ENCODE measurements at places on chromosomes 6 and 20.

GRCh38 chr6:7911345-7911725 is 747 bp upstream of the TXNDC5 start:
- no peak for DNase-seq

GRCh38 chr6:37514321-37514771 is 14.7 kb upstream of the CCDC167 start:
- DNase-seq = no peak

DNA sequence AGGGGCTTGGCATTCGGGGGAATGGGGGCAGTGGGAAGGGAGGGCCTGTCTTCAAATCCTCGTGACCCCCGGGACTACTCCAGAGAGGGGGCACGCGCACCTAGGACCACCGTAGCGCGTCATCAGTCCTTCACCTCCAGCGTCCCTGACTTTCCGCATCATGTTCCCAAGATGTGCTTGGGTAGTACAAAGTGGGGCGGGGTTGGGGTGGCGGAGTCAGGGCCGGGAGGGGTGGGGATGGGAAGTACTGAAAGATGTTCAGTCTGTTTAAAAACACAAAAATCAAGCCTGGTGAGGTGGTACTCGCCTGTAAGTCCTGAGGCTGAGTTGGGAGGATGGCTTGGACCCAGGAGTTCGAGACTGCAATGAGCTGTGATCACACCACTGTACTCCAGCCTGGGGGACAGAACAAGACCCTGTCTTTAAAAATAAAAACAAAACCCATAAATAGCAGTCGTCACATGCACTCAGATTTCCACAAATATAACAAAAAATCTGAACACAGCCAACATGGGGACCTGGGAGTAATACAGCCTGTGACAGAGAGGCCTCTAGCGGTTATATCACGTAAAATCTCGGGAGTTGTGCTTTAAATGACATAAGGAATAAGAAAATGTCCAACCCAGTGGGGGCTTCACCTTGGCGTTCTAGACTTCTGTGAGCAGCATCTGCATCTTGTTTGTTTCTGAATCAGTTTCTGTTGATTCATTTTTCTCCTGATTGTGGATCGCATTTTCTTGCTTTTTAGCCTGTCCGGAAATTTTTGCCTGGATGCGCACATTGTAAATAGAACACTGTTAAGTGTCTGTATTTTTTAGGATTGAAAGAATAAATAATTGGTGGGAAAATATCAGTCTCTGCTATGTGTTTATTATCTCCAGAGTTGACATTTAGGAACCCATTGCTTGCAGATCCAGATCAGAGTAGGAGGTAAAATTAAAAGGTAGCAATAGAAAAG is 698 bp upstream of the LRP11 start:
- DNase-seq = no peak

- no peak for DNase-seq
Measured at GRCh38 chr6:64040113-64040512, 404.5 kb downstream of the PHF3 start.

- DNase-seq = no peak
Measured at GRCh38 chr6:257031-257725, 35.1 kb upstream of the DUSP22 start.
